Stimulated activated CD4-positive, alpha-beta T cell treated with anti-CD3 and anti-CD28 coated beads, Interleukin-15, amount 100 ng/mL, for 1 hour (primary cell): ENCODE measurements at places on chromosomes 13 and 19.

GRCh38 chr19:54731191-54731590, 6.9 kb downstream of the KIR3DL3 start:
- DNase-seq, result no peak

GRCh38 chr13:64534302-64534701, 2695.8 kb downstream of the PCDH9 start:
- DNase-seq, result no peak

GRCh38 chr13:80454245-80454644, 113.3 kb upstream of the SPRY2 start:
- no peak for DNase-seq

DNA sequence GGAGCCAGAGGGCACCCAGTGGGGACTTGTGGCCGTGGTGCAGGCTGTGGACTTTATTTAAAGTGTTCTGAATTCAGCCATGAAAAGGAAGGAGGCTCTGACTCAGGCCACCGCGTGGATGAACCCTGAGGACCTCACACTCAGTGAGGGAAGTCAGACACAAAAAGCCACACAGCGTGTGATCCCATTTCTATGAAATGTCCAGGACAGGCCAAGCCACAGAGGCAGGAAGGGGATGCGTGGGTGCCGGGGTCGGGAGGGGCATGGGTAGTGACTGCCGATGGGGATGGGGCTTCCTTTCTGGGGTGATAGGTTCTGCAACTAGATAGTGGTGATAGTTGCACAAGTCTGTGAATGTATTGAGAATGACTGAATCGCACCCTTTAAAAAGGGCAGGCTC, 8.7 kb upstream of the ZBTB7A start:
- DNase-seq, result no peak

GRCh38 chr13:113782472-113782871, 23.4 kb downstream of the TMEM255B start:
- no peak for DNase-seq

DNA sequence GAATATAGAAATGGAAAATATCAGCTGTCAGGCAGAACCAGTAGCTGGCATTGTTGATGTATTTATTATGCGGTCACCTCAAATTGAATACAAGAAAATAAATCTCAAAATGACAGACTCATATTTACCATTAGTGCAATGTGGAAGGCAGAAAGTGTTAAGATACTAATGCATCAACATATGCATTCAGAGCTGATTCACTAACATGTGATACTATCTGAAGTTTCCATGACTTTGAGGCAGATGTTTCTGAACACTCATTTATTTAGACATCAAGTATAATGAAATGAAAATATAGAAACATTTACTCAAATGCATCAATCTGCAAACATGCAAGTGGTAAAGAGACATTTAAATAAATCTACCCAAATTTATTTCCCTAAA, 474.2 kb upstream of the SLC10A2 start:
- DNase-seq, result no peak

DNA sequence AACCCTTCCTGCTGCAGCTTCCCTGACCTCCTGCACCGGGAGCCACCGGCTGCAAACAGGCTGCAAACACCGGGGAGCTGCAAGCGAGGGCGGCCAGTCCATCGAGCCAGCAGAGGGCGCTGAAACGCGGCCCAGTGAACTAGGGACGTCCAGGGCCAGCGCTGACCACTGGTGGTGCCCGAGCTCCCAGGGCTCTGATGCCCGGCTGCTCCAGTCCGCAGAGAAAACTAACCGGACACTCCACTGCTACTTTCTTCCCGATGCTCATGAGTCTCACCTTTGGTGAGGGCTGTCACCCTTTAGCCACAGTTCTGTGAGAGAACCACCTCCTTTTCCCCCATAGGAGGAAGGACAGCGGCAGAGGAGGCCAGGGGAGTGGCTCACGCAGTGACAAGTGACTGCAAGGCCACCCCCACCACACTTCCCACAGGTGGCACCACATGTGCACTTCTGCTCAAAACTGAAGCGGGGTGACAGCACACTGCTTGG, 82.8 kb upstream of the MTIF3 start:
- peak; percentile 25 for DNase-seq

DNA sequence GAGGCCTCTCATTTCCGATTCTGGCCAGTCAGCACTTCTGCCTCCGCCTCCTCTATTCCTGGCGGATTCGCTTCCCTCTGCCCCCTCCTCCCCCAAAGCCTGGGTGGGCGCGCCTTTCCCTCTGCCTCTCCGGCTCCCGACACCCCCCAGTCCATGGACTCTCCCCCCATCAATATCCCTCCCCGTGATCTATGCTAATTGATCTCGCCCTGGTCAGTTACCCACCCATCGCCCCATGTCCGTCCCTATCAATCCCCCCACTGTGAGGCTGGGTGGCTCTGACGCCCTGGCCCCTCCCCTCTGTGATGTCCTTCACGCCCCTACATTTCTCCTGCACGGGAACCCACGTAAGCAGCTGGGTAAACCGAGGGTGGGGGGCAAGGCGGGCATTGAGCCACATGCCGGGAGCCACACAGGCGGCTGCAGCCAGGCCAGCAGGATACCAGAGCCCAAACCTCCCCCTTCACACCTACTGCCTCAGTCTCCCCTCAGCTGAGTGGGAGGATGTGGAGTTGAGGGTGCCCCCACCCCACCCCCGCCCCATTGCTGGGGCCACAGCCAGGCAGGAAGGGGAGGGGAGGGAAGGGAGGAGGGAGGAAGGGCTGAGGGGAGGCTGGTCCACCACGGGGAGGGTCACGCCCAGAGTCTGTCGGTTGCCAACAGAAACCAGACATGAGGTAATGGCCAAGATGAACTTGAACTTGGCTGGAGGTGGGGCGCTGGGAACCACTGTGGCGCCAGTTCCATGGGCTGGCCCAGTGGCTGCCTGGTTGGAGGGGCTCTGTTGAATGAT, 21.0 kb downstream of the SMIM24 start:
- no peak for DNase-seq

DNA sequence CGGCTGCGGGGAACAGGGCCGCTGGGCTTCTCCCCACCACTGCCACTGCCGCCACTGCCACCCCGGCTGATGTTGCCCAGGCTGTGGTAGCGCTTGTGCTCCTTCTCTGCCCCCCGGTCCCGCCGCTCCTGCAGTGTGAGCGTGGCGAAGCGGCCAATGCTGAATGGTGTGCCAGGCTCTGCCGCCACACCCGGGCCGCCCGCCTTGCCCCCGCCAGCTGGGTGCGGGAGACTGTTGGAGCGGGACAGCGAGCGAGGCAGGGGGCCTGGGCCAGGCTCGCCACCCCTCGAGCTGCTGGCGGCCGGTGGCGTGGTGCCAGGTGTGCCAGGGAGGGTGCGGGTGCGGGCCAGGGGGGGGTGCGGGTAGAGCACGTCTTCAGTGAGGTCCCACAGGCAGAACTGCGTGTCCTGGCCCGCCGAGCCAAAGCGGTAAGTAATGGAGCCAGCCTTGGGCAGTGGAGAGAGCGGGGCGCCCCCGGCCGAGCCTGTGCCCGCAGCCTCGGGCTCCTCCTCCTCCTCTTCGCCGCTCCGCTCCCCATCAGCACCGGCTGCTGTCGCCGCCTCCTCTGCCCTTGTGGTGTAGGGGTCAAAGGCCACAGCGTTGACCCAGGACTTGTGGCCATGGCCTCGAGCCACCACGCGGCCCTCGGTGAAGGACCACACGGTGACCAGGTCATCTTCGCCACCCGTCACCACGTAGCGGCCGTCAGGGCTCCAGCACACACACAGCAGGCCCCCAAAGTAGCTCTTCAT, 3.7 kb upstream of the DMPK start:
- no peak for DNase-seq

DNA sequence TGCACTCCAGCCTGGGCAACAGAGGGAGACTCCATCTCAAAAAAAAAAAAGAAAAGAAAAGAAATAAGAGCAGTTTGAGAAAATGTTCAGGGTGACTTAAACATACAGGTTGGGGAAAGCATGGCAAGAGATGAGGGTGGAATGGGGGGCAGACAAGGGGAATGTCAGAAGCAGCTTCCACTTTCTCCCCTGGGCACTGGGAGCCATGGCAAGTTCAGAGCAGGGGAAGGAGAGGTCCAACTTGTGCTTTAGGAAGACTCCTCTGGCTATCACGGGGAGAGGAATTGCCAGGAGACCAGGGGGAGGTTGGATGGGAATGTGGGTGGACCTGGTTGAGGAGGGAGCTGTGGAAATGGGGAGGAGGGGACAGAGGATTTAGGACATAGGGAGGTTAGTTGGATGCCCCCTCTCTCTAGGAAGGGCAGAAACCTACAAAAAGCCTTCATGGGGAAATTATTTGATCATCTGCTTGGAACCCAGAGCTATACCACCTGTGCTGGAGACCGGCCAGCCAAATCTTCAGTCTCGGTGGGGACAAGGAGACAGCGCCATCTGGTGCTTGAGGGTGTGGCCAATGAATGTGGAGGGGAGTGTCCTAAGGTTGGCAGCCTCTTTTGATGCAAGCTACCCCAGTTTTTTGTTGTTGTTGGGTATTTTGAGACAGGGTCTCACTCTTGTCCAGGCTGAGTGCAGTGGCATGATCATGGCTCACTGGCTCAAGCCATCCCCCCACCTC, 7.3 kb upstream of the STRN4 start:
- peak; percentile 48 for DNase-seq

DNA sequence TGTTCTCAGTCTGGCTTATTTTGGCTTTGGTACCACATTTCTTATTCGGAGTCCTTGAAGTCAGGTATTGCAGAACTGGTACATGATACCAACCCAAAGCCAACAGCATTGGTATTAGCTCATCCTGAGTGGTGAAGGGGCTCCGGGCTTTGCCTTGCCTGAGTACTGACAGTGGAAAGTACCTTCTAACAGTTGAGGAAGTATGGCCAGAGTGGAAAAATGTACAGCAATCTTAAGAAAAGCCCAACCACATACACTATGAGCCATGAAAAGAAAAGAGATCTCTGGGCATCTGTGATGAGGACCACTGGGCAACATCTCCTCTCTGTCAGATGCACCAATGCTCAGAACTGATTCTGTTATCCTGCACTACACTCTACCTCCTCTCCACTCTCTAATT, 8.3 kb downstream of the LCP1 start:
- no peak for DNase-seq

DNA sequence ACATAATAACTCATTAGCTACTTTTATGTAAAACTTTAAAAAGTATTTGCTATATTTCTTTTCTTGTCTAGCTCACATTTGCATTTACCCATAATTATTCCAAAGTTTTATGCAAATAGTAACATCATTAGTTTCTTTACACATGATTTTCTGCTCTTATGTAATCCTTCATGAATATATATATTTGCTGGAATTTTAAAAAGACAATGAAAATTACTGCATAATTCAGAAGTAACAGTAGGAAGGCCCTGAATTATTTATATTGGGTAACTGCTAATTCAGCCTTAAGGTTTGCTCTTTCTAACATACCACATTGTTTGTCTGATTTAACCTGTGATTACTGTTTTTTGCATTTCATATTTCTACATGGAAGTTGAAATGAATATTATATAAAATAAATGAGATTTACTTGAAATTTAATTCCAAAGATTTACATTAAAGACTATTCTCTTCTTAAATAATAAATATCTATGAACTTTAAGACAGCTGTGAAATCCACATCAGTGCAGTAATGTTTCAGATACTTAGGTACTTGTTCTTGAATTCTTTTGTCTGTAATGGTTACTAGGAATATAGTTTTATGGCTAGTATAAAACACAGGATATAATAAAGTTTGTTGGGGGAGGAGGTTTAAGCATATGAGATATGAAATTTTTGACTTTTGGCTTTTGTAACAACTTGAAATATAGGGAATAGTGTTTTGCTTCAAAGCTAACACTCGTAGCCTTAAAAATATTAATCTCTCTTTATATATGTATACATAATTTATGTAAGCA, 46.0 kb downstream of the B3GLCT start:
- no peak for DNase-seq

GRCh38 chr13:96403241-96403640, 313.3 kb downstream of the HS6ST3 start:
- DNase-seq, result no peak
